Stimulated activated CD4-positive, alpha-beta T cell treated with anti-CD3 and anti-CD28 coated beads, Interleukin-15, amount 100 ng/mL, for 48 hours (primary cell): ENCODE measurements at places on chromosomes 5 and 9.

- no peak for DNase-seq
Measured at GRCh38 chr5:151477101-151477500, 29.7 kb downstream of the SLC36A1 start.

- no peak for DNase-seq
Measured at GRCh38 chr5:123204251-123204650, 115.2 kb downstream of the PRDM6 start.

- no peak for DNase-seq
Measured at GRCh38 chr5:172925336-172925948, 33.8 kb upstream of the RPL26L1 start.

DNA sequence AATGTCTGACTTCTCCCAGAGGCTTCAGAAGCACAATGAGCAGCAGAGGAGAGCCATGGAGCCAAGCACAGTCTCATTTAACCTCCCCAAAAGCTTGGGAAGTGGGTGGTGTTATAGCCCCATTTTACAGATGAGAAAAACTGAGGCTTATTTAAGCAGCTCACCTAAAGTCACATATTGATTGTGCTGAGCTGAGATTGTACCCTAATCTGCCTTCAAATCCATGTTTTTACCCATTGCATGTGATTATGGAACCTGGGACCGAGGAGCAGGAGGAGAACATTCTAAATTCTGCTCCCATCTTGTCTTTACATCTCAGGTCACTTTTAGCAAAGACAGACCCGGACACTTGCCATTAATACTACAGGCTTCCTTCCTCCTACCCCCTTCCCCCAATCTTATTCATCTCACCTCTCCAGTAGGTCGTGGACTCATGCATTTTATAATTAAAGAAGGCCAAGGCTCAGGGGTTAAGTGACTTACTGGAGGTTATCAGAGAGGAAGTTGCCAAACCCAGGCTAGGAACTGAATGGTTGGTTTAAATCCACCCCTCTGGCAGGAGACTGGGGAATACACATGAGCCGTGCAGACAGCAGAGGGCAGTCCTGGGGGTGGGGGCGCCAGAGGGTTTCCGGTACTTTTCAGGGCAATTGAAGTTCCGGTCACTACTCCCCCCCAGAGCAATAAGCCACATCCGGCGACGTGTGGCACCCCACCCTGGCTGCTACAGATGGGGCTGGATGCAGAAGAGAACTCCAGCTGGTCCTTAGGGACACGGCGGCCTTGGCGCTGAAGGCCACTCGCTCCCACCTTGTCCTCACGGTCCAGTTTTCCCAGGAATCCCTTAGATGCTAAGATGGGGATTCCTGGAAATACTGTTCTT, 51.0 kb upstream of the IL17B start:
- no peak for DNase-seq

- DNase-seq, result no peak
Measured at GRCh38 chr5:138853132-138853531, 22.0 kb downstream of the LRRTM2 start.

DNA sequence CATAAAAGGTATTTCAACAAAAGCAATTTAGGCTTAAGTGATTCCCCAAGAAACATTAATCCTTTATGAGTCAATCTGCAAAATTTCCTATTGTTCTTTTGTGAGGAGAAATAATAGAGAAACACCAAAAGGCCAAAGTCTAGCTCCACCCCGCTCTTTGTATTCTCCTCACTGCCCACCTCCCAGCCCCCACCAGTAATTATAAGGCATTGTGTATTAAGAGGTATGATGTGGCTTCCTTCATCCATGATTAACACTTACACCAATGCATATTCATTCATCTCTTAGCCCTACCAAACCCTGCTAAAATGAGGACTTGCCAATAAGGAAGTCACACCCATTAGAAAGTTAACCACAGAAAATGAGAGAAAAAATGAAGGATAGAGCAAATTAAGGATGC, 105.3 kb upstream of the SPATA31D4 start:
- DNase-seq, result no peak

DNA sequence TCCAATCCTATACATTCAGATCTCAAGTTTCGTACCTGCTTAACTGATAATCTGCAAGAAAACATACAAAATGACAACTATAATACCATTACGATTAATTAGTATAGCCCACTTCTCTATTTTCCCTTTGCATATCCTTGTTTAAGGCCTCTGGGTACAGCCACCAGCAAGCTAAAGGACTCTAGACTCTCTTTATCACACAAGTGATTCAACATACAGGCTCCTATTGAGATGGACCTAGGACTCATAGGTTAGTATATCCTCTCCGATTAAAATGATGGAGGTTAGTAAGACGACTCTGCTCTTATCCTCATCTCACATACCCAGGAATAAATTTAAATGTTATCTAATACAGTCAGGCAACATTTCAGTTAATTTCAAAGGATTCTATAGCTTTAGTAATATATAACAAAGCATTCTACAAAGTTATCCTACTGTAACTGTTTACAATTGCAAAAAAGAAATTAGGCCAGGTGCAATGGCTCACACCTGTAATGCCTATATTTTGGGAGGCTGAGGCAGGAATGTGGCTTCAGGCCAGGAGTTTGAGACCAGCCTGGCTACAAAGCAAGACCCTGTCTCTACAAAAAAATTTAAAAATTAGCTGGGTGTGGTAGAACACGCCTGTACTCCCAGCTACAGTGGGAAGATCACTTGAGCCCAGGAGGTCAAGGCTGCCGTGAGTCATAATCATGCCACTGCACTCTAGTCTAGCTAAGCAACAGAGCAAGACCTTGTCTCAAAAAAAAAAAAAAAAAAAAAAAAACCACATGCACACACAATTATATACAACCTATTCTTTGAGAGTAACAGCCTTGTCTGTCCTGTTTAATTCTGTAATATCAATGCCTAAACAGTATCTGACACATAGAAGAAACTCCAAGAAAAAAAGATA, 15.4 kb downstream of the HAUS6 start:
- no peak for DNase-seq

DNA sequence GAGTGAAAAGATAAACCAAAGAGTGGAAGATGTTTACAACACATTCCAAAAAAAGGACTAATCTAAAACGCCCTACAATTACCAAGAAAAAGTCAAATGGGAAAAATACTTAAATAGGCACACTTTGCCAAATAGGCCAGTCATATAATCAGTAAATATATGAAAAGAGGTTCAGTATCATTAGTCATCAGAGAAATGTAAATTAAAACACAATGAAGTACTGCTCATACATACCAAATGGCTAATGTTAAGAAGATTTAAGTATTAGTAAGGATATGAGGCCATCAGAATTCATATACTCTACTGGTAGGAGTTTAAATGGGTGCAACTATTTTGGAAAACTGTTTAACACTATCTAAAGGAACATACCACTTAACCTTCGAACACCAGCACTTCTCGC, 47.6 kb downstream of the ZDHHC21 start:
- DNase-seq, result no peak

DNA sequence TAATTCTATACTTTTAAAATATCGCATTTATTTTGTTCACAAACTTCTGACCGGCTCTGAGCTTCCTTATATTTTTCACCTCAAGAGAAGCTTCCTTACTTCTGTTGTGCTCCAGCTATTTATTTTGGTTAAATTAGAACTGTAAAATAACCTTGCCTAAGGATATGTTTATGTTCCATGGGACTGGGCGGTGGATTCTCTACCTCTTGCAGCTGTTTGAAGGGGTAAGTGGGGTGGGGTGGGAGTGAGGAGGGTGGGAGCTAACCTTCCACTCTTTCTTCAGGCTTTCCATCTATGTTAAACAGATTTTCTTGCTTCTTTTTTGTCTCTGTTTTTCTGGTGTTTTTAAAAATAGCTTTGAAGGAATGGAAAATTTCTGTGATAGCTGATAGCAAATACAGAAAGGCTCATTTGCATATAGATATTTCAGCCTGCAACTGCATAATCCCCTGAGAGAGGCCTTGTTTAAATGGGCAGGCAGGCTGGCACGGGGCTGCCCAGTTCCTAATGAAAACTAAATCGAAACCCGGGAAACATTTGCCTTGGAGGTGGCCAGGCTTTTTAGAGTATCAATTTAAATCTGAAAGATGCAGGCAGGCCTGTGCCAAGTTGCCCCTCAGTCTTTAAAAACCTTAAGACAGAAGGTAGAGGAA, 122.1 kb upstream of the DMAC1 start:
- DNase-seq, result no peak

DNA sequence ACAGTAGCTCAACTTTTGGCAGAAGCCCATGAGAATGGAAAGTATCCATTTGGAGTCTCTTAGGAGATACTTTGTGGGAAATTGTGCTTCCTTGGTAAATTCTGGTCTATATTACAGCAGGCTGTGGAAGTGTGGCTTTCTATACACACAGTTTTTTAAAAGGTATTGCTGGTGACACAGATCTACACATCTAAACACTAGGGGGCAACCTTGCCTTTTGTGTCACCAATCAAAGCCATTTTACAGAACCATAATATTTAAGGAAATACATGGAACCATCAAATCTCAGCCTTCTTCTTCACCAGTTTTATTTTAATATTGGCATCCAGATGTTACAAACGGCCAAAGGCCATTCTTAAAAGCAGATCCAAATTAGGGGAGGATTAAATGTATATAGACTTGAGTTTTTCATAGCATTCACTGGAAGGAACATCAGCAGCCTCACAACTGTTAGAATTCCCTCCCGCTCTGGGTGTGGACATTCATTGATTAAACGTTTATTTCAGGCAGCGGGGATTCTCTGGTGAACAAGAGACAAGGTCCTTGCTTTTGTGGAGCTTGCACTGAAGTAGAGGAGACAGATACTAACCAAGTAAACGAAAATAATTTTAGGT, 132.4 kb upstream of the EPB41L4A start:
- DNase-seq, result peak; percentile 7

DNA sequence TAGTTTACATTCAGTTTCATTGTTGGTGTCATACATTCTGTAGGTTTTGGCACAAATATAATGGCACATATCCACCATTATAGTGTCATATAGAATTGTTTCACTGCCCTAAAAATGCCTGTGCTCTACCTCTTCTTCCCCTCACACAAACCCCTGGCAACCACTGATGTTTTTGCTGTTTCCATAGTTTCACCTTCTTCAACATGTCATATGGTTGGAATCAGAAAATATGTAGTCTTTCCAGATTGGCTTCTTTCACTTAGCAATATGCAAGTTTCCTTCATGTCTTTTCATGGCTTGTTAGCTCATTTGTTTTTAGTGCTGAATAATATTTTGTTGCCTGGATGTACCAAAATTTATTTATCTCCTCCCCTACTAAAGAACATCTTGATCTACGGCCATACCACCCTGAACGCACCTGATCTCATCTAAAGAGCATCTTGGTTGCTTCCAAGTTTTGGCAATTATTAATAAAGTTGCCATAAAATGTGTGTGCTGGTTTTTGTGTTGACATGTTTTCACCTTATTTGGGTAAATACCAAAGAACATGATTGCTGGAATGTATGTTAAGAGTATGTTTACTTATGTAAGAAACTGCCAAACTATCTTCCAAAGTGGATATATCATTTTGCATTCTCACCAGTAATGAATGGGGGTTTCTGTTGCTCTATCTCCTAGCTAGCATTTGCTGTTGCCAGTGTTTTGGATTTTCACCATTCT, 17.0 kb upstream of the CDK20 start:
- DNase-seq, result no peak

GRCh38 chr5:32029261-32029660, 144.9 kb downstream of the GOLPH3 start:
- no peak for DNase-seq

GRCh38 chr5:17916446-17916845, 282.2 kb downstream of the TAF11L14 start:
- no peak for DNase-seq

DNA sequence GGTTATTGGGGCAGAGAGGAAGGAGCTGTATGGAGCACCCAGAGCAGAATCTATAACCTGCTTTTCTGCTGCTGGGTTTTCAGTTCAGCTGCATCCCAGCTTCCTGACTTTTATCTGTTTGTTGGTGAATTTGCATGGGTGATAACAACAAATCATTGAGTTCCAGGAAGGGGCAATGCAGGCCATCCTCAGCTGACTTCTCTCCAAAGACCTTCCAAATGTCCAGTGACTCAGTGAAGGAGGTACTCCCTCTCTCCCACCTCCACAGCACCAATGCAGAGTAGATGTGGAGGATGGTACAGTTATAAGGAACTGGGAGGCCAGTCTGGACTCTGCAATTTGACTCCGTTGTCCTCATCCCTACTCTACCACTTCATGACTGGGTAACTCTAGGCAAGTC, 1.6 kb upstream of the TXN start:
- DNase-seq, result no peak

DNA sequence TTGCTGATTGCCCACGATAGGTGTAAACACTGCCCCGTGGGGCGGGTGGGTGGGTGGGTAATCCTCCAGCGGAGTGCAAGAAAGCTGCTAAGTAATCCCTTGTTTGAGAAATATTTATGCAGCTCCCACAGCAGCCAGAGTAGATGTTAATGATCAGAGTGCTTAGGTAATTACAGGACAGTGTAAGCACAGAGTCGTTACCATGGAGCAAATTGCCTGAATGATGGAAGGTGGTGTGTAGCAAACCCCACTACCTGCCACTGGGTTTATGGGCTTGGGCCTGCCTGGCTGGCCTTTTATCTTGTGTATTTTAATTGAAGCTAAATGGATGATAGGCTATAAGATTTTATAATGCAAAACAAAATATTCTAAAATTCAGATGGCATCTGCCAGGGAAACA, 110.0 kb downstream of the COL5A1 start:
- no peak for DNase-seq

- DNase-seq, result no peak
Measured at GRCh38 chr5:73420666-73421065, 27.9 kb downstream of the FOXD1 start.

GRCh38 chr9:109831998-109832658, 52.1 kb downstream of the PALM2AKAP2 start:
- no peak for DNase-seq

DNA sequence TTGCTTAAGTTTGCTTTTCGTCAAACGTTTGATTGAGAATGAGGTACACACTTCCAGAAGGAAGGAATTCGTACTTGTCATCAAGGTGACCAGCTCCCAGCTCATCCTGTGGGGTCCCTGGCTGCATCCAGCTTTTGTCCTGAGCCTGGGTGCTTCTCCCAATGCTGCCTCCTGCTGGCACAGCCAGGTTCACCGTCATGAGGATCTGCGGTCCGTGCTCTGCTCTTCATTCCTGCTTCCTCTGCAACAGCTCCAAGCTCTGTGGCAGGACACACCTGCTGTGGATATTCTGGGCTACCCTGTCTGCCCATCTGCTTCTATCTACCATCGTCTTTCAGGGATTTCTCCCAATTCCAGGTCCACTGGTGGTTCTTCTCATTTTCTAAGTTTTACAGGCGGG, 13.3 kb upstream of the UBE2QL1 start:
- DNase-seq, result no peak

GRCh38 chr9:18920141-18921084, 112.6 kb downstream of the SAXO1 start:
- no peak for DNase-seq

DNA sequence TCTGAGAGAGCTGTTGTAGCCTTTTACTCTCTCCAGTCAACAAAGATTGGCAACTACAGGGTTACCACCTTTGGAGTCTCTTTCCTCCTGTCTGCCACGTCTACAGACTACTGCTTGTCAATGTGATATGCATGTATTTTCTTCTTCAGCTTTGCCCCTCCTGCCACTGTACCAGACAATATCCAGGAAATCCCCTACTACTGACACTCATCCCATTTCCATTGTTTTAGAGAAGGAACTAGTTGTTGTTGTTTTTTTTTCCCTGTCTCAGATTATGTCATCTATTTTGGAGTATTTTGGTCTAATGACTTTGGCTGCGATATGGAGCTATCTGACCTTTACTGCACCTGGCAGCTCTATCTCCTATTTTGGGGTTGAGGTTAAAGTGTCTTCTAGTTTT, 50.1 kb upstream of the MACIR start:
- no peak for DNase-seq
